ENCODE measurements at places on chromosomes 1 and 21. TPM values are rescaled to one million over a fixed set of nuclear protein-coding genes. Genes with fewer than 3 reads are reported as not detected.

- no peaks in the 10 kb centered on the region for H3K27me3 ChIP-seq
- H3K4me1 ChIP-seq, result no peaks in the 10 kb centered on the region
- H3K4me3 ChIP-seq, result no peak overlapping the region
- no peak overlapping the region for H3K27ac ChIP-seq
- H3K36me3 ChIP-seq, result no peaks in the 10 kb centered on the region
Measured at GRCh38 chr1:160451119-160451858, 50.9 kb downstream of the VANGL2 start.

DNA sequence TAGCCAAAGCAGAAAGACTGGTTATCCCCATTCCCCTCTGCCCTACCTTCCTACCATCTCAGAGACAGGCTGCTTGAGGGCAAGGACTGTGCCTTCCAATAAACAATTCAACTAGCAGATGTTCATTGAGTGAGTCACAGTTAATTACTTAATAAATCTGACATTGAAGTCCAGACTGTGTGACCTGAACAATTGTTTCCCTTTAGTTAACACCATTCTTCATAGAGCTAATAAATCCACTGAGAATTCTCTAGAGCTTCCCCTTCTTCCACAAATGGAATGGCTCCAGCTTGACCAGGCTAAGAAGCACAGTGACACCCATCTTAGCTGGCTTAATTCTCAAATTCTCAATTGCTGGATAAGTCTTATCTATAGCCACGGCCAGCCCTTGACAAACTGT is 61.9 kb upstream of the GJA5 start:
- no peaks in the 10 kb centered on the region for H3K36me3 ChIP-seq
- no peak for DNase-seq
- no peak overlapping the region for H3K4me3 ChIP-seq
- no peaks in the 10 kb centered on the region for H3K27me3 ChIP-seq
- no peaks in the 10 kb centered on the region for H3K4me1 ChIP-seq
- no peak overlapping the region for H3K27ac ChIP-seq

- DNase-seq, result no peak
- H3K27ac ChIP-seq, result no peak overlapping the region
- no peaks in the 10 kb centered on the region for H3K36me3 ChIP-seq
- no peaks in the 10 kb centered on the region for H3K27me3 ChIP-seq
Measured at GRCh38 chr1:78007677-78008341, 3.1 kb downstream of the DNAJB4 start.

DNA sequence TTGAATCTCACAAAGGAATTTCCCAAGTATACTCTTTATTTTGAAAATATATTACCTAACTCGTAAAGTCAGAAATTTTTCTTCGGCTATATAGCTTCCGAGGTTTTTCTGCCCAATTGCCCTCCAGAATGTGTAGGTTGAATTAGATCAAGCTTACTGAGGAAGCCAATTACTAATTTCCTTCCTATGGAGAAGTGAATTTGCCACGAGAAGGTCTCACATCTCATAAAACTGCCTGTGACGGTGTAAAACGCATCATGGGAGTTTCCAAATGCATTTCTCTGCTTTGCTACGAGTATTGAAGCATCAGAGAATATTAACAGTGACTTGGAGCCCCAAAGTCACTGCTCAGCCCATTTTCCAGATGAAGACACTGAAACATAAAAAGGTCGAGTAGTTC is 262.3 kb downstream of the PTBP2 start:
- no peak overlapping the region for H3K27ac ChIP-seq
- no peaks in the 10 kb centered on the region for H3K36me3 ChIP-seq
- no peaks in the 10 kb centered on the region for H3K4me1 ChIP-seq
- no peak for DNase-seq

DNA sequence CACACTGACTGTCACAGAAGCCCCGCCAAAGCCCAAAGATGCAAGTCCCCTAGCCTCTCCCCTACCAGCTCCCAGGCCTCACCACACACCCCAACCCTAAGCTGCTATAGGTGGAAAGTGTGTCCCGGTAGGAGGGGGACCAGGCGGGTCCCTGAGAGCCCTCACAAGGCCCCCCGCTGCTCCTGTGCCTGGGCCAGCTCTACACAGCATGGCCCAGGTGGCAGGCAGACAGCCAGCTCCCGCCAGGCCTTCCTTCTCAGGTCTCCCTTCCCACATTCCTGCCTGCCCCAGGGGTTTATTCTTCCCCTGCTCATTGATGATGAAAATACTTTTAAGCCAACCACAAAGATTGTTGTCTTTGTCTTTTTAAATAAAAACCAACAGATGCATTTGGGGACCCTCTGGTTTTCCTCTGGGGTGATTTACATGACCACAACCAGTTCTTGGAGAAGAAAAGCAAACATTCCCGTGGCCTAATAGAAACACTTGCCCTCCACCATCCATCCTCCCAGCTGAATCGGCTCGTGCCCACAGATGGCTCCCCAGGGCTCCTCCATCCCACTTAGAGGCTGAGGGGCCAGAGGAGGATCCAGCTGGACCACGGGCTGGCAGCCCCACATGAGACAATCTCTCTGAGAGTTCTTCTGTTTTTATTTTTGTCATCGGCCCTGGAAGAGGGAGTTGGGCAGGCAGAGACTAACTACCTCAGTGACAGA is 93.1 kb downstream of the DMRTB1 start:
- H3K27ac ChIP-seq, result no peak overlapping the region
- no peaks in the 10 kb centered on the region for H3K4me1 ChIP-seq
- DNase-seq, result no peak
- no peaks in the 10 kb centered on the region for H3K27me3 ChIP-seq
- H3K36me3 ChIP-seq, result no peaks in the 10 kb centered on the region

The KRTAP21-1 gene
- total RNA-seq, result not detected

The OR10J1 gene
- total RNA-seq, result not detected

The S100A7A gene
- not detected for total RNA-seq

The OPRD1 gene
- 0.34 TPM for total RNA-seq

Measured in prostate gland (tissue), 2 donors.